ENCODE measurements at places on chromosomes 7 and 10.

- no peak for DNase-seq
Measured at GRCh38 chr7:116407165-116407564, 92.4 kb upstream of the CAV2 start.

DNA sequence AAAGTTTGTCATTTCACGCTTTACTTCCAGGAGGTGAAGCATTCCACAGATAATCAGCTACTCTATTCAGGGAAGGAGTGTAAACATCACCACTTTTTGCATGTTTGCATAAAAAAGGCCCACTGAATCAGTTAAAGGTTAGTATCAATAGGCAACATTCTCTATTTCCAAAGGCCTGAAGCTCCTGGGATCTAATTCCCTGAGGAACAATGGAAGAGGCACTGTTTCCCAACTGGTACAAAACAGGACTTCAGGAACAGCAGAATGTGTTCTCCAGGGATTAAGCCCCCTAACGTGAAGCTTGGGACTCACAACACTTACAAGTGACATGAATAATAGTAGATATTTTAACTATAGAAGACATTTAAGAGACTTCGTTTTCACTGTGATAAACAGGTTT lies 6.1 kb downstream of the LRRN3 start:
- DNase-seq, result no peak

DNA sequence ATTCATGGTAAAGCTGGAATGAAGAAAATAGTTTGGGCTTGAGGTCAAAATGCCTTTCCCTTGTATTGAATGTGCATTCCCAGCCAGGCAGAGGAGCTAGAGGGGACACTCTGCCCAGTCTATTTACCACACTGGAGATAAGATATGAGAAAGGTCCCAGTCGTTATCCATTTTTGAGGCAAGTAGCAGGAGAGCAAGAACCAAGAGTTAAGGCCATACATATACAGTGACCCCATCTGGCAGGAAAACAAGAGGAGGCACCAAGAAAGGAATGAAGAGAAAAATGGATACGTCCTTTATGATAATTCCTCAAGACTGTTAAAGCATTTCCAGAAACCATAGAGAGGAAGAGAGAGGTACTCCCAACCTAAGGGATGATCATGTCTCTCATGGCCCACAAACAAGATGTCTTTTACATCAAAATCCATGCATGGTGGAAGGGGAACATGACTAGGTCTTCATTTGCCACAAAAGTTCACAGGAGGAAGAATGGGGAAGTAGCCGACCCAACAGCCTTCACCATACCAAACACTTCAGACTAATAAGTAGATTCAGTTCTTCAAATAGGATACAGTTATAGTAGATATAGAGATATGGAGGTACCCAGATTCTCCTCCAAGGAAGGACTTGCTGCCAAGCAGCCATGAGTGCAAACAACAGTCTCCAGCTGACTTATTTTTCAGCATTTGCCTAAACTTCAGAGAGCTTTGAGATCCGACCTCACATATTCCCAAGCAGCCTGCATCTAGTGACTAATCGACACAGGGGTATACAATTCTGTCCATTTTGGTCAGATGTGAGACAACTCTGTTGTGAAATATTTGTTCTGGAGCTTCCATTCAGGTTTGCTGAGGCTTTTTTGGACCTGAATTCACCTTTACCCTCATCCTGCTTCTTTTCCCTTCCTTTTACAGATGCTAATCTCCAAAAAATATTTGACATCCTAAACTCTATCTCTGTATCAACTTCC lies 61.1 kb upstream of the CCDC71L start:
- no peak for DNase-seq

GRCh38 chr7:86863452-86863851 lies 196.0 kb downstream of the ELAPOR2 start:
- DNase-seq, result no peak

DNA sequence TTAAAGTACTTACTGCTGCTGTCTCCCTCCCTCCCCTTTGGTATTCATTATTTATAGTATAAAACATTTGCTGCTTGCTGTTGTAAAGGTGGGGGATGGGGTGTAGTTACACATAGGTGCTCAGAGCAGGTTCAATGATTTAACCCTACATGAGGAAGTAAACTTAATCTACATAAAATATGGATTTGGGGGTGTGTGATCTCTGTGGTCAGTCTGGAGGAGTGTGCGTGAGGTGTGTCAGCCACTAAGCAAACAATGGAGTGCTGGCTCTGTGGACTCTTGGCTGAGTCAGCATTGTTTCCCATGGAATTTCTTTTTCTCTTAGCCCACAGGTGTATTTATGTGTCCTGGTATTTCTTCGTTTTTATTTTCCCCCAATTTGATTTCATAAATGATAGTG lies 133.9 kb downstream of the AUTS2 start:
- DNase-seq, result peak; percentile 77

DNA sequence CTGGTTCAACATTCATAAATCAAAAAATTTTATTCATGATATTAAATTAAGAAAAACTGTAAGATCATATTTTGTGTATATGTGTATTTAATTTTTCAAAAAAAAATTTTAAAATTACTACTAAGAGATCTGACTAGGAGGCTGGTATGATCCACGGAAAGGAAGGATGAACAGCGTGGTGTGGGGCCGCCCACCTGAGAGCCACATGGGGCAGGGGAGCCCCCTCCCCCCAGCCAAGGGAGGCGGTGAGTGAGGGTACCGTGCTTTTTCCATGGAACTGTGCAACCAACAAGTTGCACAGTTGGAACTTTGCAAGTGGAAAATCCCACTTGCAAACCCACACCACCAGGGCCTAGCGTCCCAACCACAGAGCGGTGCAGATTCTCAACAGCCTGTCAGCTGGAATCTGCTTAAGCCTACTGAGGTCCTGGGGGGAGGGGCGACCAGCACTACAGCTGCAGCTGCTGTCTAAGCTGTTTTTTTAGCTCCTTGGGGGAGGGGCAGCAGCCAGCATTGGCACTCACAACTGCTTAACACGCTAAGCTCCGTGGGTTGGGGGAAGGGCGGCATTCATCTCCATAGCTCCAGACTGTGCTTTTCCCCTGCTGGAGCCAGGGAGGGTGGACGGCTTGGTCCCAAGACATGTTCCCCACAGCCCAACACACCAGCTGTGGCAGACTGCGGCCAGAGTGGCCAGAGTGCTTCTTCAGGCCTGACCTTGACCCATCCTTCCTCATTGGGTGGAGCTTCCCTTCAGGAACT lies 94.2 kb upstream of the IGFBP3 start:
- no peak for DNase-seq

DNA sequence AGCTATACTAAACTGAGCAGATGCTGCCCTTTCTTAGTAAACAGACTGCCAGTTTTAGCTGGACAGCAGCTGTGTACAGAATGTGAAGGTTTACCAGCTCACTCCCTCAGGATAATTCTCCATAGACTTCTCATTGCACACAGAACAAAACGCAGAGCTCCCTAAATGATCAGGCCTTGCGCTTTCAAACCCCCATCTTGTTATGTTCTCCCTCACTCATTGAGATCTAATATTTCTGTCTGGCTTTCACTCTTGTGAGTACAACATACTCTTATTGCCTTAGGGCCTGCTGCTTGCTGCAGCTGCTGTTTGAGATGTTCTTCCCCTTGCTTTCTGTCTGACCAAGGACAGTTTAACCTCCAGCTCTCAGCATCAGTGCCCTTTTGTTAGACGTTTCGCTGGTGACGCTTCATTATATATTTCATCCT lies 17.3 kb downstream of the VWDE start:
- DNase-seq, result no peak

GRCh38 chr7:46909601-46910051 lies 672.3 kb downstream of the TNS3 start:
- peak; percentile 82 for DNase-seq

DNA sequence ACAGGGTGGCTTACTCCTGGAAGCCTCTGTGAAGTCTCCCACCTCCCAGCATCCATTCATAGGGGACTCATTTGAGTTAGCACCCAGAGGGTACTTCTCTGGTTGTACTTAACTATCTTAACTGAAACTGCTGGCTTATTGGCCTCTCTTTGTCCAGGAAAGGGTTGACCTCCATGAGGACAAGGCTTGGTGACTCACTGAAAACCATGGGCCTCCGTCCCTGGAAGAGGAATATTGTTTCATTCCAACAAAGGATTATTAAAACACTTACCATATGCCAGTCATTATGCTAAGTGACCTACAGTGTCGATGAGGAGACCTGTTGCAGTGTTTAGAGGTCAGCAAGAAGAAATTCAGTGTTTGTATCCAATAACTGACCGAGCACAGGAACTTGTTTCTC lies 175.9 kb downstream of the PLPP4 start:
- DNase-seq, result no peak

GRCh38 chr10:75111365-75111906 lies at the start of gene SAMD8:
SAMD8 (plus strand) TSS chr10:75111656; CDS start chr10:75150529, 38,873 bp downstream.
- DNase-seq, result peak; percentile 96

DNA sequence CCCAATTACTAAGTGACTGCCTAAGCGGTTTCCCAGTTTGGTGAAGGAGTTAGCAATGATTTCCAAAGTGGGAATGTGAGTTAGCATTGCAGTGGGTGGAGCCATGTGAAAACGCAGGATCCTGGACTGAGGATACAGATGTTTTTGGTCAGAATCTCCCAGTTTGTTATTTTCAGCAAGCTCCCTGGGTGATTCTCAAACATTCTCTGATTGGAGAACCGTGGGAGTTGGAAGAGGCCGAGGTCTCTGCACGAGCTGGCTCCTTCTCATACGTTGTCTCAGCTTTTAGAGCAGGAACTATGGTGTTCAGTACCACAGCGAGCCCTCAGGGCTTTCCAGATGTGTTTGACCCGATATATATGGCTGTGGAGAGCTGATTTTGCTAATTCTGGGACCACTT lies 396.5 kb upstream of the NPVF start:
- DNase-seq, result peak; percentile 21

DNA sequence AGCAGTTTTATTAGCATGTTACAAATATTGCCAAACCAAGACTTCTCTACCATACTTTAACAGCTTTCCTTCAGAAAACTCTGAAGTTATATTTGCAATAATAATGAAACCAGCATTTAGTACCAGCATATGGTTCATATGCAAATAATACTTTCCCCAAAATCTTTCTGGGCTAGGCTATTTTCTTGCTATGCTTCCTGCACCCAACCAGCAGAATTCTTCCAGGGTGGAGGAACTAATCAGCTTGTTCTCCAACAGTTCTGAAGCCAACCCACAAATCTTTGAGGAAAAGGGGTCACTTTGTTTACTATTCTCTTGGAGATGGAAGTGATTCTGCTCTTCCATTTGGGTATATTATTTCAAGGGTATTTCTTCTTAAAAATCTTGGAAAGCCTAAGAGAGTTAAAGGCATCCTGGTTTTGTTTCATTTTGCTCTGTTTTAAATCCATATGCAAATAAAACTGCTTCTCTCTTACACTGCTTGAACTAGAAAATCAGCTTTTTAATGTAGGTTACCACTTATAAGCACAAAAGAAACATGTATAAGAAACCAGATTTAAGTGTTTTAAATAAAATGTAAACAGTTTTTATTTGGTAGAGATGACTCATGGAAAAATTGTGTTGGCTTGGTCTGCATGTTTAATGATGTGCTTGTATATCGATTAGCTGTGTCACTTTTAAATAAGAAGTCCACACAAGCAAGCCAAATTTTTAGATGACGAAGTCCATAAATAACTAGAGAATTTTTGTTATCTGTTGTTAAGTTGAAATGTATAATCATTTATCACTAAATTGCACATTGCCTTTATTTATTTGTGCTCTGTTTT lies 103.7 kb downstream of the HECTD2 start:
- no peak for DNase-seq

- DNase-seq, result peak; percentile 86
Measured at GRCh38 chr10:122296363-122297120, 25.4 kb downstream of the BTBD16 start.

GRCh38 chr10:44864051-44864450 lies 47.1 kb upstream of the TMEM72 start:
- peak; percentile 37 for DNase-seq

DNA sequence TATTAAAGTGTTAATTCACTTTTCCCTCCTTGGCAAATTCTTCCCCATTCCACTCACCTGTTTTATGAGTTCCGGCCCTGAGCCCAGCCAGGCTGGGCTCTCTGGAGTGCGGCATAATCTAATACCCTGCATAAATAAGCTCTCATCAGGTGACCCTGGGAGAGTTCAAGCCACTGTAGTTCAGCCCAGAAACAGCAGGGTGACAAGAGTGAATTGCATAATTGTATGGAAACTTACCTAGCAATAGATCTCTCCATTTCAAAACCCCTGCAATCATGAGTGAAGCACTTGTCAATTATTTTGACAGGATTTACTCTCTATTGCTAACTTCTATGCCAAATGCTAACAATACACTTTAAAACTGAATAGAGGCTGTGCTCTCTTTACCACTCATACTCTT lies 94.7 kb downstream of the OSBPL3 start:
- DNase-seq, result no peak

DNA sequence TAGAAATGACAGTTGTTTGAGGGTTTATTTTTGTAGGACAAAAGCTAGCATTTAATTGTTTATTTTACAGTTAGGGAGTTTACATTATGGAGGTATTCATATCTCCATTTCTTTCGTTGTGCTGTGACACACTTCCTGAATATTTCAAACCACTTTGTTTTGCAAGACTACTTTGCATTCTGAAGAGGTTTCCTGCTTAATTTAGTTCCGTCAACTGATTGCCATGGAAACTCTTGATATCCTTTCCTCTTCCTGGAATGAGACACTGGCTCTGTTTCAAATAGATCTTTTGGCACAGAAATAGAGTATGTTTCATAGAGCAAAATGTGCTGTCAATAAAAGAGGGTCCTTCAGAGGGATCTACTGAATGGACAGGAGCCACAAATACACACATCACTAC lies 159.5 kb upstream of the AGR3 start:
- DNase-seq, result peak; percentile 74

DNA sequence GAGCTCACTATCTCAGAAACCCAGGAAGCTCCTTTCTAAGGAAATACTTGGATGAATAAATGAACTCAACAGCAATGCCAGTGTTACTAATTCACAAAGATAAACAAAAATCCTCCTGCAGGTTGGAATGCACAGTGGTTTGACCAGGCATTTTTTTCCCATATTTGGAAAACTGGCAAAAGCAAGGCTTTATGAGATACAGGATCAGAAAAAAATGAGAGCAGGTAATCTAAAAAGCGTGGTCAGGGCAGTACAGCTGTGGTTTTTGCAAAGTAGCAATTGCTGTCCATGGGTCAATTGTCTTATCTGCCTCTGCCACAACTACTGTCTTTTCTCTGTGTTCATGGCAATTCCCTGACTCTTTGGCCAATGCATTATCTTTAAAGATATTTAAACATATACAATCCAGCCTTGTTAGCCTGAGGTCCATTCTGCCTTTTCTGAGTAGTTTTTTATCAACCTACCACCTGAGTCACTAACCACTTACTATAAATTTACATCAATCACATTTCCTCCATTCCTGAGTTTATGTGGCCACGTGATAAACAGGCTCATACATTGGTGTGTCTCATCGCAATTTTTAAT lies 564.5 kb upstream of the IGFBP3 start:
- DNase-seq, result peak; percentile 91

Data from kidney tubule cell (primary cell).